Breast epithelium (tissue), 4 donors: ENCODE measurements at places on chromosomes 1 and 21. TPM values are rescaled to one million over a fixed set of nuclear protein-coding genes. Genes with fewer than 3 reads are reported as not detected.

OR2T11 gene
- not detected for total RNA-seq

SLC5A9 gene
- total RNA-seq: 0.73 TPM

MPZ gene
- 3.2 TPM for total RNA-seq

IL12RB2 gene
- 5.1 TPM for total RNA-seq

FNDC5 gene
- 0.59 TPM for total RNA-seq

ANKRD34A gene
- 0.98 TPM for total RNA-seq
